Activated naive CD8-positive, alpha-beta T cell treated with anti-CD3 and anti-CD28 coated beads, Interleukin-2, amount 10 ng/mL, durations not matched to agents 7 days and 5 days (primary cell): ENCODE measurements at places on chromosomes 6 and 20. TPM values are rescaled to one million over a fixed set of nuclear protein-coding genes. Genes with fewer than 3 reads are reported as not detected.

DNA sequence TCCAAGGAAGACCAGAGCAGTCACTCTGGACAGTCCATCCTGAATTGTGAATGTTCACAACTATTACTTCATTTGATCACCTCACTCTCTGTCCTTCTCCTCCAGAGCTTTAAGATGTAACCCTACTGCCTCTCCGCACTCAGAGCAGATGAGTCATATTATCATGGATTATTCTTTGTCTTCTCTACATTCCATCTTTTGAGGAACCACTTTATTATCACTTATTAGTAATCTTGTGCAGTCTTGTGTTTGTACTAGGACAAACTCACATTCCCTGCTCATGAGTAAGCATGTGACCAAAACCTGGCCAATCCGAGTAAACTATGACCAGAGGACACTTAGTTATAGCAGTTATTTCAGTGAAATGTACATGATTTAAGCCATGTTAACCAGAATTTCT, 401.5 kb upstream of the ADGRB3 start:
- no peak for DNase-seq

GRCh38 chr6:136991646-136992045, 53.1 kb downstream of the IL20RA start:
- no peak for DNase-seq

Gene EPHA7
- total RNA-seq: not detected

Gene SLC26A8
- total RNA-seq: not detected
